ENCODE measurements at places on chromosomes 2 and 18.

DNA sequence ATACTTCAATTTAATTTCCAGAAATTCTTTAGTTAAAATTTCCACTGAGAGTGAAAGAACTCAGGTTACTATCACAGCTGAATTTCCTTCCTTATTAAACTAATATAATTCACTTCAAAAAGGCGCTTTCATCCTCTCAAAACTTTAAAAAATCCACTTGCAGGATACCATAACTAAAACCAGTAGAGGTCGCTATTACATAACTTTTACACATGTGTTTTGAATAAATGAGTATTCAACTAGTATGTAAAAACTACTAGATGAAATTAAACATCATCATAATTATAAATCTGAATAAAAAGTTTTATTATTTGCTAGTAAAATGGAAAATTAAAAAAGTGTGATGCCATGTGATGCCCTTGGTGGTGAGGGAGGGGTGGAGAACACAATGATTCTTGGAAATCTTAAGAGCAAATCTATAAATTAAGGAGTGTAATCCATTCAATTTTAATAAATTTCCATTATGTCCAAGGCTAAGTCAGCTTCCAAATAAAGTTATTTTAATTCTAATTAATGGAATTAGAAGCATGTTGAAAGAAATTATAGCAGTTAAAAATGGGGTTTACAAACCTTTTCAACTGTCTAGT lies 61.4 kb downstream of the SOS1 start:
- DNase-seq: no peak

DNA sequence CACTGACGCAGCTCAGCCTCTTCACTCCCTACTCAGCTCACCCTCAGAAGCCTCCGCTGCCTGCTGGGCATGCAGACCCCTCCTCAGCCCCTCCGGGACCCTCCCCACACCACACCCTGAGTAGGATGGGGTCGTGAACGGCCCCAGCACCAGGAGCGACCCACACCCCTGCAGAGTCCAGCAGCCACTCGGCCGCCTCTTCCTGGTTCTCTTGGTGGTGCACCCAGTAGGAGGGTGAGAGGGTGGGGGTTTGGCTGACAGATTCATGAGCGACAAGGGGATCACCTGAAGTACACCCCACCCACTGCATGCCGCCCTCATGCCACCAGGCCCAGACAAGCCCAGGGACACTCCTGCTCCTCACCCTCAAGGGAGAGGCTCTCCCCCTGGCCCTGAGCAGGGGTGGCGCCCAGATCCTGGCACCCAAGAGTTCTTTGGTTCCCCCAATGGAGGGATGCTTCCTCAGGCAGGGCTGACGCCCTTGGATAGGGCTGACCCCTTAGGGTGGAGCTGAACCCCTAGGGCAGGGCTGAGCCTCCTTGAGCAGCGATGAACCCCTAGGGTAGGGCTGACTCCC lies 76.6 kb upstream of the GPC1 start:
- DNase-seq: no peak

- DNase-seq: no peak
Measured at GRCh38 chr2:225458431-225459117, 59.1 kb downstream of the NYAP2 start.

- no peak for DNase-seq
Measured at GRCh38 chr2:31207790-31208189, 9.5 kb downstream of the CAPN14 start.

GRCh38 chr2:151928380-151928779 lies 100.2 kb upstream of the ARL5A start:
- DNase-seq: no peak

Data from nephron progenitor cell (in vitro differentiated cells).